GM13977 (cell line): ENCODE measurements at places on chromosomes 16 and 17.

GRCh38 chr17:59754552-59754951, 47.1 kb downstream of the VMP1 start:
- DNase-seq, result no peak

DNA sequence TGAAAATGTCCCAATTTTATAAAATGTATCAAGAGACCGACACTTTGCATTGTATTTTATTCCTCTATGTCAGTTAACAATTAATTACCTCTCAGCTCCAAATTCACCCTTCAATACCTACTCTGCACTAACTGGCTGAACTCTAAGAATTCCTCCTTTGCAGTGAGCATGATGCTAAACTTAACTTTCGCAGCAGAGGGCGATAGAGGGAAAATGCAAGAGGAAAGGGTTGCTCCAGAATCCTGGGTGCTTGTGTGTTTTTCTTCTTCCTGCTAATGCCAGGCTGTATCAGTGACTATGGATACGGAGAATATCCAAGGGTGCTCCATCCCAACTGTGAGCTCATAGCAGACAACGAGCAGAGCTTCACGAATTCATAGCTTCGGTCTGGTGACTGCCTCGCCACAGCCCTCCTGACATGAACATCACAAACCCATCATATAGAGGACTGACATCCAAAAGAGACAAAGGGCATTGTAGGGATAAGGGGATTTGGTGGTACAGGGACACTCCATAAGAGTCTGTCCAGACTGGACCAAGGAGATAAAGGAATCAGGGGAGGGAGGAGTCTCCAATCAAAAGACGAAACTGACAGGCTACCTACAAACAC, 172.9 kb downstream of the STX8 start:
- peak; percentile 49 for DNase-seq

DNA sequence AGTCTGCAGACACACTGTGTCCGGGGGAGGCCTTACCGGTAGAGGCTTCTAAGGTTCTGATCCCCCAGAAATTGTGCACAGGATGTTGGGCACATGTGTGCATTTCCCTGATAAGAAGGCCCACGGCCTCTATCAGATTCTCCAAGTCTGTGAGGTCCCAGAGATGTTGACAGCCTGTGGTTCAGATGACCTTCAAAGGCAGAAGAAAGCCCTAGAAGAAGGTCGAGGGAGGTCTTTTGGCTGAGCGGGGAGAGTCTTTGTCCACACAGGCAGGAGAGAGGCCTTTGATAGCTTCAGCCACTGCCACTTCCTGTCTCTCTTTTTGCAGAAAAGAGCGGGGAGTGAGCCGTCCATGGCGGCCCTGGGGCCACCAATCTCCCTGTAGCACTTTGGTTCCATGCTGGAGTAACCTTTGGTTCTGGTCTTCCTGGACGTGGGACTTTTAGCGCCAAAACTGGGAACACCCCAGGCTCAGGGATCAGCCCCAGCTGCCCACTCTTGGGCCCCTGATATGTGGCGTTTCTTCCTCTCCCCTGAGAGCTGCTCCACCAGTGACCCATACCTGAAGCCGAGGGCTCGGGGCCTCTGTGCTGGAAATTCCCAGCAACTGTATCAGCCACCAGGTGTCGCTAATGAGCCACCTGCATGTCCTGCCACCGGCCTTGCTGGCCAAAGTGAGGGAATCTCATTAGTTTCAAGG, 28.1 kb upstream of the LGALS9 start:
- peak; percentile 90 for DNase-seq

DNA sequence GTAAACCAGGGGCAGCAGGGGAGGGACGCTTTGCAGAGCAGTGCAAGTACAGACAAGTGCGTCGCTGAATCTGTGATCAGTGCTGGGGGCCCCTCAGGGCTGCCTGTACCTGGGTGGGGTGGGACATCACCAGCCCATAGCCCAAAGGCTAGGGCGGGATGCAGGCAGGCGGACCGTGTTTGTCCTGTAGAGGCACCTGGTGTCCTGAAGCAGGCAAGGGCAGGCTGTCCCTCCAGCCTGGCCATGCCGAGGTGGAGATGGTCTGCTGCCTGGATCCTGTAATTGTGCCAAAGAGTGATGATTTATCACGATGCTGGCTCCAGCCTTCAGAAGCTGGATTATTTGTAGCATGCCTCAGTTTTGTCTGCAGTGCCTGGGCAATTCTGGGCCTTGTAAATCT, 137.9 kb upstream of the GSE1 start:
- DNase-seq, result no peak

DNA sequence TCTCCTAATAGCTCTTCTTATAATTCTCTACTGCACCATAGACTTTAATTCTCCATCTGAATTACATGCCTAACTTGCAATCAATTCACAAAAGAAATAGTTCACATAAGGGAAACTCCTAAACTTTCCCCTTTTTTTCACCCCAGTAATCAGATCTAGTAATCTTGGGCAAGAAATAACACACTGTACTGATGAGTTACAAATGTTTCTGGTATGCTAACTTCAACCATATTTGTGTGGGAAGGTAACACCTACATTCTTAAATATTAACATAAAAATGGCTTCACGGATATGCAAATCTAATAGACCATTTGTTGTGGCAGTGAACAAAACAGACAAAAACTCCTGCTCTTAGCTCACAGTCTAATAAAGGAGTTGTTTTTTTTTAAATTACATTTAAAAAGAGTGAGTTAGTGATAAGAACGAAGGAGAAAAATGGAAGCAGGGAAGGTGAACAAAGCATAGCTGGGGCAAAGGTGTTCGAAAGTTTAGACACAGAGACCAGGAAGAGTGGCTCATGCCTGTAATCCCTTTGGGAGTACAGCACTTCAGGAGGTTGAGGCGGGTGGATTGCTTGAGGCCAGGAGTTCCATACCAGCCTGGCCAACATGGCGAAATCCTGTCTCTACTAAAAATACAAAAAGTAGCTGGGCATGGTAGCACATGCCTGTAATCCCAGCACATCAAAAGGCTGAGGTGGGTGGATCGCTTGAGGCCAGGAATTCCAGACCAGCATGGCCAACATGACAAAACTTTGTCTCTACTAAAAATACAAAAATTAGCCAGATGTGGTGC, 34.8 kb downstream of the CMTM3 start:
- DNase-seq, result no peak

DNA sequence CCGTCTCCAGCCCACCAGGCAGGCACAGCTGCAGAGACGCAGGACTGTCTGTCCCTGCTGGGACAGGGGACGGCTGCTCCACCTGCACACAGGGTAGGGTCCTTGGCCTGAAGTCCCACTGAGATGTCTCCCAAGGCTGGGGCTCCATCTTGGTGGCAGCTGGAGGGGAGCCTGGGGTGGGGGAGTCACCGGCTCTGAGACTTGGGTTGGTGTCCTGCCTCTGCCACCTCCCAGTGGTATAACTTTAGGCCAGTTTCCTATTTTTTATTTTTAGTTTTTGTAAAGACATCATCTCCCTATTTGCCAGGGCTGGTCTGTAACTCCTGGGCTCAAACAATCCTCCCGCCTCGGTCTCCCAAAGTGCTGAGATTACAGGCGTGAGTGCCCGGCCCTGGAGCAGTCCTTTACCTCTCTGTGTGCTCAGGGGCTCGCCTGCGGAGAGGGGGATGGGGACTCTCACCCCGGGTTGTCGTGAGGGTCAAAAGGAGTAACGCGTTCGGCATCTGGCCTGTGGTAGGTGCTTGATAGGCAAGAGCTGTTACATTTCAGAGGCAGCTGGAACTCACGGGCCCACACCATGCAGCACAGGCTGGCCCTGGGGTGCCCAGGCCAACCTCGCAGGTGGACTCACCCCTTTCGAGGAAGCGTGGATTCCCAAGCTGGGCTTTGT, 46.6 kb upstream of the DOC2B start:
- no peak for DNase-seq

DNA sequence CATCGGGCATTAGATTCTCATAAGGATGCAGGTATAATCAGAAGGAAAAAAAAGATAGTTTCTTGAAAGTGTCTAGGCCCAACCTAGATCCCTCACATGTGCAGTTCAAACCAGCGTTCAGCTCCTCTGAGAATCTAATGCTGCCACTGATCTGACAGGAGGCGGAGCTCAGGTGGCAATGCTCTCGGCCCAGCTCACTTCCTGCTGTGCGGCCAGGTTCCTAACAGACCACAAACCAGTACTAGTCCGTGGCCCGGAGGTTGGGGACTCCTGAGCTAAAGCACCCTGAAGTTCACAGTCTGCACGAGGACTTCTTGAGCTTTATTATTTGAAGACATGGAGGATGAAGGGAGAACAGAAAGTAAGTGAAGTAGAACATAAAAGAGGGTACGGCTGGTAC, 16.8 kb downstream of the SMCR8 start:
- DNase-seq, result no peak

DNA sequence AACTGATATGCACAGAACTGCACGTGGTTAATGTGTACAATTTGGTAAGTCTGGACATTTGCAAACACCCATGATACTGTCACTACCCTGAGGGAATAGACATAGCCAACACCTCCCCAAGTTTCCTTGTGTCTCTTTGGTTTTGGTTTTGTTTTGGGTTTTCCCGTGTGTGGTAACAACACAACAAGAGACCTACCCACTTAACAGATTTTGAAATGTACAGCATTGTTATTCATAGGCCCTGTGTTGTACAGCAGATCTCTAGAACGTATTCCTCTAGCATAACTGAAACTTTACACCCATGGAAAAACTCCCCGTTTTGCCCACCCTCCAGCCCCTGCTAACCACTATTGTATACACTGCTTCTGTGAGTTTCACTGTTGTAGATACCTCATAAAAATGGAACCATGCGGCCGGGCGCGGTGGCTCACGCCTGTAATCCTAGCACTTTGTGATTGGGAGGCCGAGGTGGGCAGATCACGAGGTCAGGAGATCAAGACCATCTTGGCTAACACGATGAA, 76.3 kb upstream of the TBC1D3K start:
- DNase-seq, result peak; percentile 49

- DNase-seq, result no peak
Observed at GRCh38 chr17:62219221-62219899, 154.3 kb upstream of the MED13 start.

- no peak for DNase-seq
Observed at GRCh38 chr16:57481421-57481820, 4.9 kb downstream of the DOK4 start.

GRCh38 chr17:80631142-80632045, 86.8 kb downstream of the RPTOR start:
- DNase-seq, result no peak

DNA sequence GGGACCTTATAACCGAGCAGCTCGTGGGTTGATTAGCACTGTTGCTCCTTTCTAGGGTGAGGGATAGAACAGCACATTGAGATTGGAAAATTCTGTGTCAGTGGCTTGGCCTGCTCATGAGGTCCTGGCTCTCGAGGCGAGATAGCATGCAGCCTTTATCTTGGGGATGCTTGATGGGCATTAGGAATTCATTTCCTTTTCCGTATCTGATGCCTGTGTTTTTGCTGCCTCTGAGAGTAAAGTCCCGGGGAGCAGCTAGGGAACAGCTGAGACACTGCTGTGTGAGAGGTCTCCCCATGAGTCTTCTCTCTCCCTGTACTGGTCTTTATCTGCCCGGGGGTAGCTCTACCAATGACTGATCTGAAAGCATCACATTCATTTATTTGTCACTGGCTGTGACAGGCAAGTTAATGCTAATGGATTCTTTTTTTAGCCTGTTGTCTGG, 14.5 kb downstream of the MSI2 start:
- no peak for DNase-seq

- DNase-seq, result no peak
Observed at GRCh38 chr16:4747906-4748681, 13.8 kb downstream of the DNAAF8 start.

GRCh38 chr17:63516910-63517824, 6.0 kb upstream of the KCNH6 start:
- DNase-seq, result no peak

DNA sequence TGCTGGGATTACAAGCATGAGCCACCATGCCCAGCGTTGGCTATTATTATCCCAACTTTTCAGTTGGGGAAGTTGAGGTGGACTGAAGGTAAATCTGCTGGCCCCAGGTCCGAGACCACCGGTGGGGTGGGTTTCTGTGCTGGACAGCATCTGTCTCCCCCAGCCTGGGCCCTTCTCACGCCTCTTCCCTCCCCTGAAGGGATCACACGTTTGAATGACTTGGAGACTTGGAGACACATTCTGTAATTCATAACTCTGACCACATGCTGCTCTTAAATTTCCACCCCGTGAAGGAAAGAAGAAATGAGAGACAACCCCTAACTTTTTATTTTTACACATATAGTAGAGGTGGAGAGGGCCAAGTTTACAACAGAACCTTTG, 109.8 kb downstream of the MSI2 start:
- no peak for DNase-seq

GRCh38 chr17:38900978-38901656, 24.3 kb upstream of the LASP1NB start:
- no peak for DNase-seq

DNA sequence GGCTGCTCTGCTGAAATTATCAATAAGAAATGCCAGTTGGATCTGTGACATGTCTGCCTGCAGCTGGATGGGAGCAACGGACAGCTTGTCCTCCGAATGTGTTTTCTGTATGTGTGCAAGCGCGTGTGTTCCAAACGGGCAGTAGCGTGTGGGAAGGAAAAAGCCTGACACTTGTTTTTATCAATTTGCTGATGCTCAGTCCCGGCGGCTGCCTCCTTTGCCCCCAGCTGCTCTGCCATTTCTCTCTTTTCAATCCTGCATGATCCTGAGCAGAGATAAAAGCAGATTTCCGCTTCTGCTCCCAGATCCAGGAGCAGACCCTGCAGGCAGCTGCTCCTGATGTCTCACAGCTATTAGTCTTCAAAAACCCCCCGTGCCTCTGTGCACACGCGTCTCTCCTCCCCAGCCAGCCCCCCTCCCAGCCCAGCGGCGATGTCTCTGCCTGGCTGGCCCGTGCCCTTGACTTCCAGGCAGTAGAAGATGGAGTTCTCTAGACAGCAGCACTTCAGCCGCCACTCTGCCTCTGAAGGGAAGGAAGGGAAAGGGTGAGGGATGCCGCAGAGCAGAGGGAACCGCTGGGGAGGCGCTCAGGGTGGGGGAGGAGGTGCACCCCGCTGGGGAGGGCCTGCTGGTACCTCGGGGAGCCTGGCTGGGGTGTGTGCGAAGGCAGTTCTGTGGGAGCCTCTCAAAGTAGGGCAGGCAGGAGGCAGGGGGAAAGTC, 4.1 kb downstream of the PRCD start:
- no peak for DNase-seq

DNA sequence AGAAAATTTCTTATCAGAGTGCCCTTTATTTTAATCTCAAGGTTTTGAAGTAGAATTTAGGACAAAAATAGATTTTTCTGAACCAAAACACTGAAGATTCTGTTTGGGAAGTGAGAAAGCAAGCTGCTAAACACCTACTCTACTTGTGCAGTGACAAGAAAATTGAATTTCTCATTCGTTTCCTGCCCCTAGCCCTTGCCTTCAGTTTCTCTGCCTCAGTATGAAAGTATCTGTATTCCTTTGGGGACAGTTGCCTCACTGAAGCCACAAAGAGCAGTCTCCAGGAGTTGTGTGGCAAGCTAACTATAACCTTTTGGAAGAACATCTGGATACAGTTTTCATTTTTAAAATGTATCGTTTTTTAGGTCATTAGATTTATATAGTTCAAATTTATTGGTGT, 19.7 kb downstream of the MOSMO start:
- no peak for DNase-seq

DNA sequence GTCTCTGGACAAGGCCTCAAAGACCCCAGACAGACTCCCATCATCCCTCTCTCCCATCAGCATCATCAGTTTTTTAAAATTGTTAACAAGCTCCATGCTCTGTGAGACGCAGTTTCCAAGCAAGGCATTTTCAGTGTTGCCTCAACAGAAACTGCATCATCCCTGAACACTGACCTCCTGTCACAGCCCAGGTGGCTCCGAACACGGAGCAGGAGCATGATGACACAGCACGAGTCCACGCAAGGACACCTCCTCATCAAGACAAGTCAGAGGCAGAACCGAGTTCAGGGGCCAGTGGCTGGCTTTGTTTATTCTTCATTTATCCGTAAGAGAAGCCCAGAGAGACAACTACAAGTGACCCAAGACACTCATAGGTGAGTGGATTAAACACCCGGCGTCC, 91.4 kb downstream of the ANKRD11 start:
- no peak for DNase-seq
